CD4-positive, alpha-beta T cell treated with Interleukin-17A for 4 hours (primary cell): ENCODE measurements at places on chromosomes 2 and 18.

GRCh38 chr2:231523451-231524285 lies 6.6 kb downstream of the NMUR1 start:
- no peak for DNase-seq

GRCh38 chr2:118611691-118612090 lies 235.8 kb downstream of the EN1 start:
- no peak for DNase-seq

DNA sequence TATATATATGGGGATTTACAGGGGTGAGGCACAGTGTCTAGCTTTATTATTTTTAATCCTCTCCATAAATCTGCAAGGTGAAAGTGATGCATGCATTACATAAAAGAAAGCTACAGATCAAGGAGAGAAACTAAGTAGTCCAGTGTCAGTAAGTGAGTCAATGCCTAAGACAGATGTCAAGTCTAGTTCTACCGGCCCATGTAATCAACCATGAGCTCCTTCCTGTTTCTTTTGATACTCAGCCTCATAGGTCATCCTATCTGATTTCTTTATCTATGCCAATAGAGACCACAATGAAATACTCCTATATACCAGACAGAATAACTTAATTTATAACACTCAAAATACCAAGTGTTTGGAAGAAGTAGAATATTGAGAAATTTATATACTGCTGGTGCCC lies 20.2 kb upstream of the GYPC start:
- DNase-seq: no peak

GRCh38 chr18:54916507-54916906 lies 42.8 kb downstream of the CCDC68 start:
- no peak for DNase-seq

DNA sequence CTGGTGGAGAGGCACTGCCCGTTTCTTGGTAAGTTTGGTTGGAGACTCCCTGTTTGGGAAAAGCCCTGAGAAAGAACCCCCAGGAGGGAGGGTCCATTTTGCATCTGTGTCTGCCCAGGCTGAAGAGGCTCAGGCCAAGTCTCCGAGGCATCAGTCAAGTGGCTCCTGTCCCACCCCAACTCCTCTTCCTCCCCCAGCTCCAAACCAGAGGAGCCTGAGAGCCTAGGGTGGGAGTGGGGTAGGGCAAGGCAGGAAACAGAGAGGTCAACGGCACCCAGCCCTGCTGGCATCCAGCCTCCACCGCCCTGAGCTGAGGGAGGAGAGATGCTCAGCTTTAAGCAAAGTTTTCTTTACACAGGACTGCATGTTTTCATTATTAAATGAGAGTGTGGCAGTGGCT lies 38.2 kb downstream of the CYP27C1 start:
- no peak for DNase-seq

DNA sequence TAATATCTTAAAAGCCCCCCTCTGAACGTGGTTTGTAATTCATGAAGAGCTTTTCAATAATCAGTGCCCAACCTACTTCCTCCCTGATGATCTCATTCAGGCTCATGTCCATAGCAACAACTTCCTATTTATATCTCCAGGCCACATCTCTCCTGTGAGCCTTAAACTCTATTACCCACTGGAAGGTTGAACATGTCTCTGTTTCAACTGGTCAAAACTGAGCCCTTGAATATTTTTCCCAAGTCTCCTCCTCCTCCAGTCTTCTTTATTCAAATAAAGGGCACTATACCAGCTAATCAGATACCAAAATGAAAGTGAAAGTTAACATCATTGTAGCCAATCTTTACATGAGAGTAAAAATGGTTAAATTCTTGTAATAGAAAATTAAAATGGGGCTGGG lies 63.7 kb upstream of the ITGA4 start:
- no peak for DNase-seq

- DNase-seq: no peak
These were observed 89.0 kb downstream of the TMEM247 start for GRCh38 chr2:46568212-46569009.

DNA sequence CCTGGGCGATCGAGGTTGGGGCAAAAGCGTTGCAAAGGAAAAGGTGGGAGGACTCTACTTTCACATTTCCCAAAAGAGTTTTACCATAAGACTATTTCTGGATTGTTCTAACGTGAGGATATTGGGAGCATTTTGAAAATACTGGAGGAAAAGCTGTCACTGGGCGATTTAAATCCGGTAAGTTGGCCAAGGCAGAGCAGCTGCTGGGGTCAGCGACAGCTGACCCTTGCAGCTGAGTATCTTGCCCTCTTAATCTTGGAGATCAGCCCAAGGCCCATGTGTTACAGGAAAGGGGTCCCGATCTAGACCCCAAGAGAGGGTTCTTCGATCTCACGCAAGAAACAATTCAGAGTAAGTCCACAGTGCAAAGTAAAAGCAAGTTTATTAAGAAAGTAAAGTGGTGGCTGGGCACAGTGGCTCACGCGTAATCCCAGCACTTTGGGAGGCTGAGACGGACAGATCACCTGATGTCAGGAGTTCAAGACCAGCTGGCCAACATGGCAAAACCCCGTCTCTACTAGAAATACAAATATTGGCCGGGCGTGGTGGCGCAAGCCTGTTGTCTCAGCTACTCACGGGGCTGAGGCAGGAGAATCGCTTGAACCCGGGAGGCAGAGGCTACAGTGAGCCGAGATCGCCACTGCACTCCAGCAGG lies 964 bp upstream of the ST3GAL5 start:
- DNase-seq: no peak

DNA sequence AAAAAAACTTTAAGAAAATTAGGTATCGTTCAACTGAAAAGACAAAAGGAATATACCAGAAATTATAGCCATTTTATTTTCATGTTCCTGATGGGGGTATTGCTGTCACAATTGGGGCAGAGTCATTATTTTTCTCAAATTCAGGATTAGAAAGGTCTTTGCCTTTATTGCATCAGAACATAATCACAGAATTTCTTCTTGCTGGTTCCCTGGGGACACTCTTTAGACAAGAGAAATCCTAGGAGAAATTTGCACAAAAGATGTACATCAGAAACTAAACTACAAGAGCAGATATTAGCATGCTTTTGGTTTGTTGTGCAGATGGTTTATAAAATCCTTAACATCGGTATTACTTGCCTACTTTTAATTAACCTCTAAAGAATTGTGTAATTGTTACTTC lies 103.2 kb downstream of the NCOA1 start:
- DNase-seq: no peak

DNA sequence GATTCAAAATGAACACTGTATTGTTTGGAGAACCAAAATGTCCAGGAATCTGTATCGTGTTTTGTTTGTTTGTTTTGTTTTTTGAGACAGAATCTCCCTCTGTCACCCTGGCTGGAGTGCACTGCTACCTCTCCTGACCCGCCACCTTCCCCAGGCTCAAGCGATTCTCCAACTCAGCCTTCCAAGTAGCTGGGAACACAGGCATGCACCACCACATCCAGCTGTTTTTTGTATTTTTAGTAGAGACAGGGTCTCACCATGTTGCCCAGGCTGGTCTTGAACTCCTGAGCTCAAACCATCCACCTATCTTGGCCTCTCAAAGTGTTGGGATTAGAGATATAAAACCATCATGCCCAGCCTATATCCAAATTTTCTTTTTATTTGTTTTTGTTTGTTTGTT lies 74.6 kb downstream of the KYNU start:
- no peak for DNase-seq

- no peak for DNase-seq
These were observed 115.2 kb downstream of the NCKAP5 start for GRCh38 chr2:133453032-133453431.
